SK-MEL-5 (cell line): ENCODE measurements at places on chromosomes 5 and 9. TPM values are rescaled to one million over a fixed set of nuclear protein-coding genes. Genes with fewer than 3 reads are reported as not detected.
A peak's percentile ranks its signal among the peaks of the same experiment; 100 is the strongest.

GRCh38 chr9:15512889-15513288 lies 2.1 kb upstream of the PSIP1 start:
- no peak for DNase-seq

DNA sequence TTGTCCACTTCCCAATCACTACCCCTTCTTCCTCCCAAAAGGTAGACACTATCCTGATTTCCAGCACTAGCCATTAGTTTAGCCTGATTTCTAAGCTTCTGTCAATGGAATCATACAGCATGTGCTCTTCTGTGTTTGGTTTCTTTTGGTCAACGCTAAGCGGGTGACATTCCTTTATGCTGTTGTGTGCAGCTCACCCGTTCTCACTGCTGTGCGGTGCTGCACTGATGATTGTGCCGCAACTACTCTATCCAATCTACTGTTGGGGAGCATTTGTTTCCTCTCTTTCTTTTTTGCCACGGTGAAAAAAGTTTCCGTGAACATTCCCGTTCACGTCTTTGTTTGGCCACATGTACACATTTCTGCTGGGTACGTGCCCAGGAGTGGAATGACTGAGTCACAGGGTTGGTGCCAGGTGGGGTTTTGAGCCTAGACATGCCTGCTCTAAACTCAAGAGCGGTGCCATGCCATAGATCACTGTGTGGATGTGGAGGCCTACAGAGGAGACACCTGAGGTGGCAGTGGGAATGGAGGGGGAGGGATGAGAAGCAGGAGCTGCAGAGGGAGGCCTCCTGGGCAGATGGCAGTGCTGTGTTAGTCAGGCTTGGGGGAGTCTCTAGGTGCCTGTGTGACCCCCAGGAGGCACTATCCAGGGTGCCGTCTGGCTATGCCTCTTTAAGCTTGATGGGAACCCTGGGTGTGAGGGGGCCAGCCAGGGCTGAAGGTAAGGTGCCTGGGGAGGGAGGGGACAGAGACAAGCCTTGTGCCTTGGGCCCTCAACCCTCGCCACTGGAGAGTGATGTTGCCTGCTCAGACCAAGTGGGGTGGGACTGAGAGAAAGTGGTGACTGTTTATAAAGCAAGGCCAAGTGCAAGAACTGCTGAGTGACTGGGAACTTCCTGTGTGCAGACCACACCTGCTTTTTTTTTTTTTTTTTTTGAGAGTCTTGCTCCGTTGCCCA lies 11.4 kb upstream of the ANKRD33B start:
- DNase-seq: no peak

Gene PRDM9
- not detected in 2 replicates for total RNA-seq

DNA sequence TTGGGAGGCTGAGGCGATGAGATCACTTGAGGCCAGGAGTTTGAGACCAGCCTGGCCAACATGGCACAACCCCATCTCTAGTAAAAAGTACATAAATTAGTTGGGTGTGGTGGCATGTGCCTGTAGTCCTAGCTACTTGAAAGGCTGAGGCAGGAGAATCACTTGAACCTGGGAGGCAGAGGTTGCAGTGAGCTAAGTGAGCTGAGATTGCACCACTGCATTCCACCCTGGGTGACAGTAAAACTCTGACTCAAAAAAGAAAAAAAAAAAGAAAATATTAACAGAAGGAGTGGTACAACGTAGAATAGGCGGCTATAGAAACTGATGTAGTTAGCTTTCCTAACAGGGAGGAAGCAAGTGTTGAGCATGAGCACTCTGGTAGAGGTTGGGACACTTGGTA lies 59.9 kb downstream of the PBX3 start:
- no peak for DNase-seq

GRCh38 chr5:61933787-61934626 lies 372.0 kb upstream of the KIF2A start:
- DNase-seq: peak; percentile 75

- no peak for DNase-seq
Observed at GRCh38 chr5:66727630-66728029, 131.4 kb downstream of the MAST4 start.

Gene PCDHB9
- 0.05 and 0.90 TPM in 2 replicates for total RNA-seq

Gene PCDHAC1
- 0.58 and 0.72 TPM in 2 replicates for total RNA-seq

DNA sequence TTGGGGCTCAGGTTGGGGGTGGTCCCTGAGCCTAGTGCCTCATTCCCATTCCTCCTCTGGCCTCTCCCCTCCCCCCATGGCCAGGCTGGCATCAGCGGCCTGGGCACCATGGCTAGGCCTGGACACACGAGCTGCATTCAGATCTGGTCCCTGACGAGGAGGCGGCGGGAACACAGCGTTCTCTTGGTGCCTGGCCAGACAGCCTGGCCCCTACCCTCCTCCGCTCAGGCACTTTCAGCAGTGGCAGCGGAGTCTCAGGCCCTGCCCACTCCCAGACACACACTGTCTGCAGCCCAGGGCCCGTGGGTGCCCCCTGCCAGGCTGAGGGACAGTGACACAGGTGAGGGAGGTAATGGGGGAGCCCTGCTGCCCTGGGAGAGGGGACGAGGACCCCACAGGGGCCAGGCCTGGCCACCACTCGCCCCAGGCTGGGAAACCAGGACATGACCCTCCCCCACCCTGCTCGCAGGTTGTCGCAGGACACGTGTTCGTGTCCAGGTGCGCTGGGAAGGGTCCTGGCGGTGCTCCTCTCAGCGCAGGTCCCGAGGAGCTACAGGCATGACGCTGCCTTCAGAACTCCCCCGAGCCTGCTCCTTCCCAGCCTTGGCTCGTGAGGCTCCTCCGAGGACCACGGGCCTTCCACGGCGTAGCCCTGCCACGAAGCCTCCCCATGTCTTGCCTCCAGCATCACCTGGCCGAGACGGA lies 19.9 kb upstream of the UBAC1 start:
- DNase-seq: no peak
